ENCODE measurements at places on chromosomes 16 and 17.

- peak; percentile 27 for DNase-seq
Observed at GRCh38 chr17:59838052-59838916, 54.5 kb downstream of the TUBD1 start.

GRCh38 chr16:29644338-29644857 is 18.6 kb upstream of the SPN start:
- no peak for DNase-seq

GRCh38 chr17:10871914-10872313 is 34.0 kb upstream of the PIRT start:
- no peak for DNase-seq

GRCh38 chr17:75097865-75098264 is 10.1 kb downstream of the SLC16A5 start:
- no peak for DNase-seq

DNA sequence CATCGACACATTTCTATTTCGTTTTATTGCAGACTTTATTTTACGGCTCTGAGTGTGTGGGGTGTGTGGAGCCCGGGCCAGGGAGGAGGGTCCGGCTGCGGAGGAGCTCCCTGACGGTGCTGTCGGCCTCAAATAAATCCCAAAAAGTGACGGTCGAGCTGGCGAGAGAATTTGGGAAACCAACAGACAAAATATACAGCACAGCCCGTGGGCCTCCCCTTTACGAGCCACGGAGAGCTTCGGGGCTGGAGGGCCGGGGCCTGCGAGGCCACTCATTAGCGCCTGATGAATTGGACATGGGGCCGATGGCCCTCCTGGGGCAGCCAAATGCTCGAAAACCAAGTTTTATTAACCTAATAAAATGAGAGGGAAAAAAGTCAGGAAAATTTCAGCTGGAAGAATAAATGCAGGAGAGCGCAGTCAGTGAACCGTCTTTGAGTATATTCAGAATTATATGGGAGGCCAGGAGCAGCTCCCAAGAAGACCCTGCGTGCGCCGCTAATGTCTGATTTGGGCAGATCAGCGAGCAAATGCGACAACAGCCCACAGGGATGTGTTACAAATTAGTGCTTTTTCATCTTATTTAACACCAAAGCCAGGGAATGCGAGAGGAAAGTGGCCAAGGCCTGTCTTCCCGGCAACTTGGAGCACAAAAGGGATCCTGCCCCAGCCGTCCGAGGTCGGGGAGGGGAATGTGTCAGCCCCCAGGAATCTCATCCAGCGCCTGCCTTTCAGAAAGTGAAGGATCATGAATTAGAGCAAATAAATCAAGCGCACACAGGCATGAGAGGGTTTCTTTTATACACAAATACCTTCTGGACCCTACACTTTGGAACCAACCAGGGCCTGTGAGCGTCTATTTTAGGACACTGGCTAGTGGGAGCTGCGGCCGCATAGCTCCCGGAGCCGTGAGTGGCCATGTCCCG is 249.1 kb downstream of the C16orf95 start:
- no peak for DNase-seq

DNA sequence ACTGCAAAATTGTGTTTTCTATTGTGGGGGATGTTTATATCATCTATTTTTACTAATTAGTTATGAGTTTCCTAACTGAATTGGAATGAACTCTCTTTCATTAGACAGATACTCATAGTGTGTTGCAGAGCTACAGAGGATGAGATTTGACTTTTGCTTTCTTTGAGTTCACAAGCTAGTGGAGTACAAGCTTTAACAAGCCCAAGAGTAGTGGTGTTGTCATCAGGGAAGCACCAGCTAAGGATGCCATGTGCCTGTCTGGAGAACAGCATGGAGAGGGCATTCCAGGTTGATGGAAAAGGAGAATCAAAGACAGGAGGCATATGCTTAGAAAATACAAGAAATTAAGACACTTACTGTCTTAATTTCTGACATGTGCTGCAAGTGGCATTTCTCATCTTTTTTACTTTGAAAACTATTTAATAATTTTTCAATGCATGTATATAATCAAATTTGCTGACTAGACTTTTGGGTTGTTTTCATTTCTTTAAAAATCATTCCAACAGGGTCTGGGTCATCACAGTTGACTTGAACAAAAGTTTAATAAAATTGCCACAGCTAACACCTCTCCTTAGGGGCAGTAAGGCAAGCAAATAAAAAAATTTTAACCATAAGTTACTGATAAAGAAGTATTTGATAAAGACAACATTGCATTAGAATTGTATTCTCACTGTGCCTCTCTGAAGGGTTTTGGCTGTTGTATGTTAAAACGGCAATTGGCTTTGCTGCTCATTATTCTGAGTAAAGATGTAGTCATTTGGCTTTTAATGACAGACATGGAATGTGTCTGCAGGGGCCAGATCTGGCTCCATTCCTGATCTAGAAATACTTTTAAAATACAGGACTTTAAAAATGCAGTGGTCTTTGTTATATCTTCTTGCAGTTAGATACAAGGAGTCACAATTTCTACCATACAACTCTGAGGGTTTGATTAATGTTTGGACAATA is 323.7 kb upstream of the CDH11 start:
- no peak for DNase-seq

GRCh38 chr16:87681981-87682570 is 79.8 kb downstream of the JPH3 start:
- DNase-seq = no peak

- no peak for DNase-seq
Observed at GRCh38 chr17:74217888-74218287, 4.5 kb downstream of the TTYH2 start.

- DNase-seq = peak; percentile 31
Observed at GRCh38 chr16:29876594-29877249, 13.7 kb upstream of the CDIPT start.

- no peak for DNase-seq
Observed at GRCh38 chr17:77675411-77675810, 283.1 kb upstream of the TNRC6C start.

- DNase-seq = no peak
Observed at GRCh38 chr16:8948831-8949230, 14.9 kb downstream of the USP7 start.

DNA sequence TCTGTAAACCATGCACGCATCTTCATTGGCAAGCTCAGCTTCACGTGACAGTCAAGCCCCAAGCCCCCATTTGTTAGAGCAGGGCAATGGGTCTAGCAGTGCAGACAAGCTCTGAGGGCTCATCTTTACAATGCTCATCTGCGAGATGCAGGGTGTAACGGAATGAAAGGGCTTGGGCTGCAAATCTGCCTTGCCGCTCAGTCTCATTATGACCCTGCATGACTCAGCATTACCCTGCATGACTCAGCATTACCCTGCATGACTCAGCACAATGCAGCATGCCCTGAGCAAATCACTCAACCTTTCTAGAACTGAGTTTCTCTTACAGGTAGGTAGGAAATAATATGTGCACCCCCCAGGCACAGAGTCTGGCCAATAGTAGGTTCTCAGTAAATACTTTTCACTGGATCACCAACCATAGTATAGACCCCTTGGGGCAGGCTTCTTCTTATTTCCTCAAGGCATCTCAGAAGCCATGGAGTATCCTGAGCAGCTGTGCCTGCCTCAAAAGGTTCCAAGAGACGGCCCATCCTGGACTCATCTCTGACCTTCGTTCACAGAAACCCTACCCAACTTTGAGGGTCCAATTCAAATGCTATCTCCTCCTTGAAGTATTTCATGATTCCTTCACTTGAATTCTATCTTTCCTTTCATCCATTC is 391.3 kb upstream of the CDH5 start:
- no peak for DNase-seq

DNA sequence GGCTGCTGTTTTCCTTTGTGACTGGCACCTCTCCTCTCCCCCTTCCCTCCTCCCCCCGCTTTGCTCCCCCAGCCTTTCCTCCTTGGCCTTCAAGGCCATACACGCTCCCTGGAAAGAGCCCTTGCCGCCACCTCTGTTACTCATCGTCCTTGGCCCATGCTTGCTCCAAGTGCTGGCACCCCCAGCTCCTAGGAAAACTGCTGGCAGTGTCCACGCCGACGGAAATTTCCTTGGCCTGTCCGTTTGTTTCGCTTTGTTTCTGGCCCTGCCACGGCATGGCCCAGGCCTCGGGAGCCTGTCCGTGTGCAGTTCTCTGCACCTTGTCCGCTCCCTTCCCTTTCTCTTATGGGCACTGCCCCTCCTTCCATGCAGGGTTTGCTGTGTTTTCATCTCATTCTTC is 18.0 kb downstream of the CA5A start:
- no peak for DNase-seq

GRCh38 chr17:17106756-17107155 is 64.5 kb downstream of the MPRIP start:
- DNase-seq = no peak

- DNase-seq = no peak
Observed at GRCh38 chr16:69799611-69800031, 37.5 kb downstream of the WWP2 start.

GRCh38 chr17:11935734-11936406 is 61.4 kb downstream of the ZNF18 start:
- no peak for DNase-seq

DNA sequence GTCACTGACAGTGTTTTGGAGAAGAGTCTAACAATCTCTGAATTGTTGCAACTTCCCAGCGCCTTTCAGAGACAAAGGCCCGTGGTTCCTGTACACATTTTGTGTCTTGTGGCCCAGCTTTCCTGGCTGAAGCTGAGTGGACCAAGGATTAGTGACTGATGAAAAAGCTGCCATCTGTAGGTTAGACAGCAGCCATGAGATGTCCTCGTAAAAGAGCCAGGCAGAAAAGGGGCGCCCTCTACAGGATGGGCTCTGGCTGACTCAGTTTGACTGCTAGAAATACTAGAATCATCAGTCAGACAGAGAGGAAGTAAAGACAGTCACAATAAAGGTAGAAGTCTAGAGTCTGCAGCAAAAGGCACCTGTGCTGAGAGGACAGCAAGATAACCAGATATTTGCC is 26.5 kb upstream of the NF1 start:
- peak; percentile 7 for DNase-seq

DNA sequence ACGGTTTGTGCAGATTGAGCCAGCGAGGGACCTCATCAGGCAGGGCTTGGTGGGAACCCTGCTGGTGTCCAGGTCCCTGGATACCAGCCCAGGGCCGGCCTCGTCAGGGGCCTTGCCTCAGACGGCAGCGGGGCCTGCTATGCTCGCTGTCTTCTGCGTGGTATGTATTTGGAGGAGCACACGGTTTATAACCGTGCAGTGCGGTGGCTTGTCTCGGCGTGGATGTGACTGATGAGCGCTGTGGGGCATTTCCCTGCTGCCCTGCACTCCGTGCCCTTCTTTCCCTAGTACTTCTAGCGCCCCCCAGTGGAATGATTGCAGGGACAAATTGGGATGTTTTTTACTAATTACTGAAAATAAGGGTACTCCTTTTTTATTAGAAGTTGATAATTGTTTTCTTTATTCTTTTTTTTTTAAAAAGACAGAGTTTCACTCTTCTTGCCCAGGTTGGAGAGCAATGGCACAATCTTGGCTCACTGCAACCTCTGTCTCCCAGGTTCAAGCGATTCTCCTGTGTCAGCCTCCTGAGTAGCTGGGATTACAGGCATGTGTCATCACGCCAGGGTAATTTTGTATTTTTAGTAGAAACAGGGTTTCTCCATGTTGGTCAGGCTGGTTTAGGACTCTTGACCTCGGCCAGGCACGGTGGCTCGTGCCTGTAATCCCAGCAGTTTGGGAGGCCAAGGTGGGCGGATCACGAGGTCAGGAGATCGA is 15.3 kb downstream of the TBCD start:
- DNase-seq = no peak

GRCh38 chr17:30117675-30118081 is 1.1 kb downstream of the NSRP1 start:
- DNase-seq = no peak

- no peak for DNase-seq
Observed at GRCh38 chr17:17025621-17026020, 16.6 kb upstream of the MPRIP start.

GRCh38 chr16:27367461-27368357 is 34.3 kb upstream of the IL21R start:
- DNase-seq = peak; percentile 91

DNA sequence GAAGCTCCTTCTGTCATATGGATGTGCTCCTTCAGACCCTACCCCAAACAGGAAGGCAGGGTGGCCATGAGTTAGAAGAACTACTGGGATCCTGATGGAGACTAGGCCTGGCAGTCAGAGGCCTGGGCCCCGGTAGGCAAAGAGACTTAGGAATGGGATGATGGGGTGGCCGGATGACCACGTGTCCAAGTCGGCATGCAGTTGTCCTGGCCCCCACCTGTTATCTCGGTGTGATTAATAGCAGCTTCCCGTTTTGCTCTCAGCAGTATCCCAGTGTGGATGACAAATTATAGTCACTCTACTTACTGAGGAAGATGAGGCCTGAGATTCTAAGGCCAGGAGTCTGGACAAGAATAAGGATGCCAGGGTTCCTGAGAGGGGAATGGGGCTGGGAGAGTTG is 1.5 kb downstream of the TNFSF12 start:
- DNase-seq = no peak

DNA sequence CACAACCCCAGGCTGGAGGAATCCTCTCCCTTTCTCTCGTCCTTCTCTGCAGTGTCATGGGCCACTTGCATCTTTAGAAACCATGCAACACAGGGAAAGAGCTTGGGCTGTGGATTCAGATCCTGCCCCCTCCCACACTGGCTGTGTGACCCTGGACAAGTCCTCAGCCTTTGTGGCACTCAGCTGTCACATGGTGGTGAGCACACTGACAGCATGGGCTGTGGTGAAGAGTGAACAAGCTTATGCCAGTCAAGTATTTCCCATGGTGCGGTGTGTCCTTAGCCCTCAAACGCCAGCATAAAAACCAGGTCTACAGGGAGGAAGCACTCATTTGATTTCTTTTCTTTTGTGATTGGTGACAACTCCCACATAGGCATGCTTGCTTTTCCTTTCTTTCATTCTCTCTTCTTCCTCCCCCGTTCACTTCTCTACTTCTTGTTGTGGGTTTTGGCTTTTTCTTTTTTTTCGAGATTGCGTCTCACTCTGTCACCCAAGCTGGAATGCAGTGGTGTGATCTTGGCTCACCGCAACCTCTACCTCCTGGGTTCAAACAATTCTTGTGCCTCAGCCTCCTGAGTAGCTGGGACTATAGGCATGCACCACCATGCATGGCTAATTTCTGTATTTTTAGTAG is 314.2 kb downstream of the CPPED1 start:
- no peak for DNase-seq

- DNase-seq = no peak
Observed at GRCh38 chr17:14289162-14289561, 11.7 kb upstream of the HS3ST3B1 start.

DNA sequence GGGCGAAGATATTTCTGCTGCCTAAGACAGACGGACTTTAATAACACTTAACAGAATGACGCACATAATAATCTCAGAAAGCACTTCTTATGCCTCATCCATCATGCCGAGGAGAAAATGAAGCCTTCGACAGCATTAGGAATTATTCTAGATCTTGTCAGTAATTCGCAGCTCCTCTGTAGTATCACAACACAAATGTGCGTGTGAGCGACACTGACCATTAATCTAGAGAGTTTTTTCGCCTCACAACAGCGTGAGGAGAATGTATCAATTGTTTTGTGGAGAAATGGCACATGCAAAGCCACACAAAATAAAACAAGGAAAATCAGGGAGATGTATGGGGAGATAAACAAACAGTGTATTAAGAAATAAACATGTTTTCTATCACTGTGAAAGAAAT is 410.2 kb upstream of the PSMD7 start:
- DNase-seq = no peak

- no peak for DNase-seq
Observed at GRCh38 chr16:86578061-86578599, at the start of gene FOXL1. Gene FOXL1 (plus strand): TSS chr16:86578549. CDS start chr16:86578724, 175 bp downstream.

GRCh38 chr17:68714676-68715075 is 113.5 kb upstream of the FAM20A start:
- no peak for DNase-seq

GRCh38 chr16:24685539-24686432 is 43.7 kb upstream of the TNRC6A start:
- no peak for DNase-seq

GRCh38 chr17:81910840-81911276 is 341 bp downstream of the PCYT2 start:
- peak; percentile 32 for DNase-seq
